Ovary (tissue), 10 donors: ENCODE measurements at places on chromosomes 1 and 21. TPM values are rescaled to one million over a fixed set of nuclear protein-coding genes. Genes with fewer than 3 reads are reported as not detected.

Gene ZBTB8B
- 0.11 TPM for total RNA-seq

Gene TRAPPC10
- 26.7 TPM for total RNA-seq

GRCh38 chr1:27403065-27403726 lies 10.8 kb downstream of the GPR3 start:
- no peak overlapping the region for H3K27ac ChIP-seq
- H3K27me3 ChIP-seq: no peaks in the 10 kb centered on the region
- no peaks in the 10 kb centered on the region for H3K36me3 ChIP-seq
- peak; percentile 54 for DNase-seq
- peaks cover 6% of the 10 kb centered on the region for H3K4me1 ChIP-seq

GRCh38 chr1:170657275-170657853 lies 6.6 kb upstream of the PRRX1 start:
- no peak overlapping the region for H3K27ac ChIP-seq
- H3K4me3 ChIP-seq: no peak overlapping the region
- DNase-seq: no peak
- H3K36me3 ChIP-seq: no peaks in the 10 kb centered on the region
- no peaks in the 10 kb centered on the region for H3K27me3 ChIP-seq
- no peaks in the 10 kb centered on the region for H3K4me1 ChIP-seq

GRCh38 chr21:29829564-29830275 lies 110.1 kb downstream of the GRIK1 start:
- H3K36me3 ChIP-seq: no peaks in the 10 kb centered on the region
- DNase-seq: no peak
- no peaks in the 10 kb centered on the region for H3K27me3 ChIP-seq
- H3K4me3 ChIP-seq: no peak overlapping the region
- no peaks in the 10 kb centered on the region for H3K4me1 ChIP-seq
- no peak overlapping the region for H3K27ac ChIP-seq

DNA sequence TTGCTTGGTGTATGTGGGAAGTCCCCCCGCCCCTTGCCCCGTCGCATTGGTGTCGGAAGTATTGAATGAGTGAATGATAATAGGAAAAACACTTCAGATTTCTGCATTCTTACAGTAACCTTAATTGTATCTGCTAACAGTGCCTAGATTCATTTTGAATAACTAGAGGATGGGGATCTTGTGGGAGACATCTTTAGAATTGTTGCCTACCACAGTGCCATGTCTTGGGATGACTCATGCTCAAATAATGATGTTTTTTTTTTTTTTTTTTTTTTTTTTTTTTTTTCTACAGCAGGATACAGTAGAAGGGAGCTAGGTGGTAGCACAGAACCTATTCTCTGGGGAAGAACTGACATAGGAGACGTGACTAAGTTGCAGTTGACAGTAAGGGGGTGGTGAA lies 237.9 kb downstream of the USP25 start:
- H3K4me3 ChIP-seq: no peak overlapping the region
- no peaks in the 10 kb centered on the region for H3K36me3 ChIP-seq
- no peak overlapping the region for H3K27ac ChIP-seq
- H3K27me3 ChIP-seq: no peaks in the 10 kb centered on the region
- DNase-seq: no peak
- H3K4me1 ChIP-seq: no peaks in the 10 kb centered on the region

DNA sequence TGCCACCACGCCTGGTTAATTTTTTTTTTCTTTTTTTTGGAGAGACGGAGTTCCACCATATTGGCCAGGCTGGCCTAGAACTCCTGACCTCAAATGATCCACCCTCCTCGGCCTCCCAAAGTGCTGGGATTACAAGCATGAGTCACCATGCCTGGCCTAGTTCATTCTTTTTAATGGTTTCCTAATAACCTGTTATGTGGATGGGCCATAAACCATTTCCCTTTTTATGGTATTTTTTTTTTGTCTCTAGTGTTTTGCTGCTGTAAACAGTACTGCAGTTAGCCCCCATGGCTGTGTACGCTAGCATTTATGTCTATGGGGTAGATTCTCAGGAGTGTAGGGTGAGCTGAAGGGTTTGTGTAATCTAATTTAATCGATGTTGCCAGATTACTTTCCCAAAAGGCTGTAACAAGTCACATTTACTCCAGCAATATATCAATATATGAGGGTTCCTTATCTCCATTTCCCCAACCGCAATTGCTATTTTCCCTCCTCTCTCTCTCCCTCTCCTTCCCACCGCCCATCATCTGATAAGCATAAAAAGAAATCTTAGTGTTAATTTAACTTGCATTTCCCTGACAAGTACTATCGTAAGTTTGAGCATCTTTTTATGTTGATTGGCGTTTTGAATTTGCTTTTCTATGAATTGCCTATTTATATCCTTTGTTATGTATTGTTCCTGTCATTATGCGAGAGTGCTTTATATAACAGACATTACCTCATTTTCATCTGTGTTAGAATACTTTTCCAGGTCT lies 28.7 kb downstream of the RCSD1 start:
- no peaks in the 10 kb centered on the region for H3K27me3 ChIP-seq
- H3K4me1 ChIP-seq: peaks cover 16% of the 10 kb centered on the region
- H3K27ac ChIP-seq: no peak overlapping the region
- H3K36me3 ChIP-seq: no peaks in the 10 kb centered on the region
- DNase-seq: no peak
